T-helper 9 cell (primary cell): ENCODE measurements at places on chromosomes 7 and 10.

GRCh38 chr7:30925913-30926312 lies 14.3 kb downstream of the AQP1 start:
- no peak for DNase-seq

DNA sequence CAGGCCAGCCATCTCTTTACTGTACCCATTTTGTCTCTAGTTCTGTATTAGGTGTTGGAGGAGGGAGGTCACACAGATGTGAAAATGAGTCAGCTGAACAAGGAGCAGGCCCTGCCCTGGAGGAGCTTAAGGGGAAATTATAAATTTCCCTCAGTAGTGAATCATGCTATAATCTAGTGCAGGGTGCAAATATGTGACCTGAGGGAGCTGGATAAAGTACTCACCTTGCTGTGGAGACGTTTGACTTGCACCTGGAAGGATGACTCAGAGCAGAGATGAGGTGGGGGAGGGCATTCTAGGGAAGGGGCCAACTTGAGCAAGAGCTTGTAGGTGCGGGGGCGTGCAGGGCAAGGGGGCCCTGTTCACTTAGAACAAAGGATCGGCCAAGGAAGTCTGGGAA lies 610.6 kb downstream of the SDK1 start:
- no peak for DNase-seq

DNA sequence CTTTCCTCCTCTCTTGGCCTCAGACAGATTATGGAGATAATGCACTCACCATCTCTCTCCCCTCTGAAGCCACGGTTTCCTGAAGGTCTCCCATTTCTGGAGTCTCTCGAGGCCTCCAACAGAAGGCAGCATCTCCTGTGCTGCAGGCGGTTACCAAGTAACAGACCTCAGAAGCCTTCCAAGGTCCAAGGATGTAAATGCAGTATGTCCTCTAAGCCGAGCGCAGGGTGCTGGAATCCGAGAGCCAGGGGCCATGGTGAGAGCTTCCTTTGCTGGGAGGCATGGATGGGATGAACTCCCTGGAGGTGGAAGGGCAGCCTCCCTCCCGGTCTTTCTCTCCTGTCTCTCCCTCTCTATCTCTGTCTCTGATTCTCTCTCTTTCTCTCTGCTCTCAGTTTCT lies 79.8 kb downstream of the ADARB2 start:
- no peak for DNase-seq

DNA sequence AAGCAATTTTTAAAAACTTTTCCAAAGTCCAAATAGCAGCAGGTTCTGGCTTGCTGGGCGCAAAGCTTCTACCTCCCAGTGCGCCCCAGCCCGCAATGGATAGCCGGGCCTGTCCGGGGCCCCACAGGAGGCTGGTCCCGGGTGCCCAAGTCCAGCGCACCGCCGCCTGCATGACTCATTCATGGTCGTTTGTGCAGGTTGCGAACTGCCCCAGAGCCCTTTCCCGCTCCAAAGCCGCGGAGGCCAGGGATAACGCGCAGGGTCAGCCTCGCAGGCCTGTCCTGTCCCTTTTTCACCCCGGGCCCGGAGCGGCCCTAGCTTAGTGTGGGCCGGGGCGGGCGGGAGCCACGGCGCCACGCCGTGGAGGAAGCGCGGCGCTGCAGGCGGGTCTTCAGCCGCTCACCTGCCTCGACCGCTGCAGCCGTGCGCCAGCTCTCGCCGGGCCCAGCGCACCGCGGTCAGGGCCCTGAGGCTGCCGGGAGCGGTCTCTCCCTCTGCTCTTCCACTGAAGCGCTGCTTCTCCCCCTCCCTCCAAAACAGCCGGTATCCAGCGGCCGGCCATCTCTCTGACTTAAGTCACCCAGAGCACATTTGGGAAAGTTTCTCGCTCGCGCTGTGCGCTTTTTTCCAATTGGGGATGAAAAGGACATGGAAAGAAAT lies 1.7 kb upstream of the EGR2 start:
- peak; percentile 57 for DNase-seq

DNA sequence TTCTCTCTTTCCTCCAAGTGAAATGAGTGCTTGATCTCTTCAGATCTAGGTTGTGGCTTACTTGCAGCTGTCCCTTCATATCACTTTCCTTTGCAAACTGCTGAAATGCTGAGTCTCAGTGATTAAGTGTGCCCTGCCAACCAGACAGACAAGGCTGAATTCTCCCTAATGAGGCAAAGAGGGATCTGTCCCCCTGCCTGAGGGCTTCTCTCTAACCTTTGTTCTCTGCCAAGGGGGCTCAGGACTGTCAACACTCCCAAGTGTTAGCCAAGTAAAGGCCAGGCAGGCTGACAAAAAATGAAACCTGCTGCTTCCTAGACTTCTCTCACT lies at the start of gene MSS51:
MSS51 (minus strand) TSS at position 24 of the 330 bp plus-strand sequence. CDS start 5,277 bp downstream, outside the sequence.
- DNase-seq, result no peak
